ENCODE measurements at places on chromosomes 4 and X. TPM values are rescaled to one million over a fixed set of nuclear protein-coding genes. Genes with fewer than 3 reads are reported as not detected.

DNA sequence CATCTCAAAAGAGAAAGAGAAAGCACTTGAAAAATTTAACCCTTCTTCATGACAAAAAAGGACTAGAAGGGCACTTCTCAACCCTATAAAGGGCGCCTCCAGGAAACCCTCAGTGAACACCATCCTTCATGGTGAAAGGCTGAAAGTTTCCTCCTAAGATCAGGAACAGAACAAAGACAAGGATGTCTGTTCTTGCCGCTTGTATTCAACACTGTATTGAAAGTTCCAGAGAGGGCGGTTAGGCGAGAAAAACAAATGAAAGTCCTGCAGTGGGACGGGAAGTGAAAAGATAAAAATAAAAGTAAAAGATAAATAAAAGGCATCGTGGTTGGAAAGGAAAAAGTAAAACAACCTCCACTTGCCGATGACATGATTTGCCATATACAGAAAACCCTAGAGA, 50.9 kb downstream of the RNF212 start:
- no peak for DNase-seq

DNA sequence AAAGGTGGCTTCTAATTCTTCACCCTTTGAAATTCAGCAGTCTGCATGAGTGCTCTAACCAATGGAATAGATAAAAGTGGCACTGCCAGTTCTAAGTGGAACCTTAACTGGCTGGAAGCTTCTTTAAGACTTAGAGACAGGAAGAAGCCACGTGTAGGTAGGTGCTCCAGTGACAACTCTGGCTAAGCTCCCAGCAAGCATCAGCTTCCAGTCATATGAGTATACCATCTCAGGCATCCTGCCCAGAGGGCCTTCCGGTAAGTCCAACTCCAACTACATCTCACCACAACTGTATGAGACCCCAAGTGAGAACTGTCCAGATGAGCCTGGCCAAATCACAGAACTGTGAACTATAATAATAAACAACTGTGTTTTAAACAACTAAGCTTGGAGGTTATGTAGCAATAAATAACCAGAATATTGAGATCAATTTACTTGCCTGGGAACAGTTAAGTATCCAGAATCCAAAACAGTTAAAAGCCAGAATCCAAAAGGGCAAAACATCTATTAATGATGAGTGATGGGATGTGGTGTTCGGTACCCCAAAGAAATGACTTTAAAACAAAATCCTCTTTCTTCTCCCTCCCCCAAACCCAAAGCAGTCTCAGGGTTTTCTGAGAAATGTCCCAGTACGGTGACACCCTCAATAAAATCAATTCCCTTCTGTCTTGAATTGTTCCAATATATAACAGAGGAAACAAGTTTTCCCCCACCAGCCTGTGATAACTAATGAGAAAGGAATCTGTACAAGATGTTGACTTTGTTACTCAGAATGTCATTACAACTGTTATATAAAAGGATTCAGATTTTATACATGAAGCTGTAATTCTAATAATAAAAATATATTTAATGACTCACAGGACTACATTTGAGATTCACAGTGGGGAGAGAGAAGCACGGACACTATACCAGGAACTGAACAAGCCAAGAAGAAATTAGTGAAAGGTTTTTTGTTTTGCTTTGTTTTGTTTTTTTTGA, 4.2 kb downstream of the TSPAN5 start:
- DNase-seq: no peak

The EVC2 gene
- 1.6 TPM for total RNA-seq

- no peak for DNase-seq
These were observed 772.0 kb downstream of the TRIML1 start for GRCh38 chr4:188911199-188911598.

DNA sequence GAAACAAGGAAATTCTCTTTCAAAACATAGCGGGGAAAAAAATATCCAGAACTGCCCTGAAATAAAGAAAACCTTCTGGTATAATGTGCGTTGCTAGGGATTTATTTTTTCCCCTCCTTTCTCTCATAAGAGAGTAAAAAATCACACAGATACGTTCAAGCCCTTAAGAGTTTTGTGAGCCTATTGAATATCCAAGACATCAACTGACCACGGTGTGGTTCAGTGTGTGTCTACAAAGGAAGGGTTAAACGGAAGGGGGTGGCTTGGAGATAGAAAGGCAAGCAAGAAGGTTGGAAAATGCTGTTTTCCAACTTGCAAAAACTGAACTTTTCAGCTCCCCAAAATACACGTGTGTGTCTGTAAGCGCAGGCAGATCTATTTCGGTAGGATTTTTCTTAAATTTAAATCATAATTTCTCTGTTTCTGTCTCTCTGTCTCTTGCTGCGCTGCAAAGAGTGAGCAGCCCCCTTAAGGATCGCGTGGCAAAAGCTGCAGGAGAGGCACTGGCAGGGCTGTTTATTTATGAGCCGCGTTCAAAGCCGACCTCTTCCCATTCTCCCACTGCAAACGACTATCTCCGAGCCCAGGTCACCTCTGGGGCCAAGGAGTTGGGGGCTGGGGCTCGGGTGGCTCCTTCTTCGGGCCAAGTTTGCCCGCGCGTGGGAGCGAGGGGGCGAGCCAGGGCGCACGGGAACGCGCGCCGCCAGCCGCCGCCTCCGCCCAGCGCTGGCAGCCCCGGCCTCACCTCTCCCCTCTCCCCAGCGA, 492 bp upstream of the SLIT2 start:
- DNase-seq: no peak

DNA sequence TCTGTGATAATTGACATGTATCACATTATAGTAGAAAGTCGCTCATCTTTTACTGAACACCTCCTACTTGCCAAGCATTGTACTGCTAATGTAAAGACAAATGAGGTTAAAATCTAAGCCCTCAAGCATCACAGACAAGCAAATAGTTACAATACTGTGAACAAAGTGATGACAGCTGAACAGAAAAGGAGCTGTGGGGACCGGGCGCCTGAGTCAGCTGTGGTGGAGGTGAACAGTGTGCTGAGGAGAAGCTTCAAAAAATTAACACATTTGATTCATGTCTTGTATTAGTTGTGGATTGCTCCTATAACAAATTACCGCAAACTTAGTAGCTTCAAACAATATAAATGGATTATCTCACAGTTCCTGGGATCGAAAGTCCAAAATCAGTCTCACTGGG, 124.3 kb downstream of the MAPK10 start:
- no peak for DNase-seq

The STARD8 gene
- total RNA-seq: 10.5 TPM

The LRAT gene
- total RNA-seq: not detected

GRCh38 chr4:88144048-88144447, 14.4 kb downstream of the ABCG2 start:
- no peak for DNase-seq

The SPATA4 gene
- total RNA-seq: 0.32 TPM

DNA sequence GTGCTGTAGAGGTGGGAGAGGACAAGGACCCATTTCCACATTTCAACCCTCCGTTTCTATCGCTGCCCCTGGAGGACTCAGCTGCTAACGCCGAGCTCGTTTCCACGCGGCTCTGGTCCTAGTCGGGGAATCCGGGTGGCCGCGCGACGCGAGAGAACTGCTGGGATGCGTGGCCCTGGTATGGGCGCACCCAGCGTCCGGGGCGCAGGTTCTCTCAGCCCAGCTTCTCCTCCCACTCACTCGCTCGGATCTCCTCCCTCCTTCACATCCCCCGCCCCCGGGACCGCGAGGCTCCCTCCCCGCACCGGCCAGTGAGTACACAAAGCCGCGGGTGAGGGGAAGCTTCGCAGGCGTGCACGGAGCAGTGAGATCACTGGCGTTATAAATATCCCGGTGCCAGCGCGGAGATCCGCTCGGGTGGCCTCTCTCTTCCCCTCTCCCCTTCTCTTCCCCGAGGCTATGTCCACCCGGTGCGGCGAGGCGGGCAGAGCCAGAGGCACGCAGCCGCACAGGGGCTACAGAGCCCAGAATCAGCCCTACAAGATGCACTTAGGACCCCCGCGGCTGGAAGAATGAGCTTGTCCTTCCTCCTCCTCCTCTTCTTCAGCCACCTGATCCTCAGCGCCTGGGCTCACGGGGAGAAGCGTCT, at the start of gene FGF5:
Gene FGF5 (plus strand): TSS at position 412 of the 649 bp plus-strand sequence. CDS start 161 bp downstream, at position 573.
- DNase-seq: peak; percentile 67

The MAP7D2 gene
- 0.40 TPM for total RNA-seq

GRCh38 chr4:16837475-16837874, 61.0 kb downstream of the LDB2 start:
- DNase-seq: no peak

- no peak for DNase-seq
These were observed 17.6 kb upstream of the KIAA1210 start for GRCh38 chrX:119145241-119145653.

DNA sequence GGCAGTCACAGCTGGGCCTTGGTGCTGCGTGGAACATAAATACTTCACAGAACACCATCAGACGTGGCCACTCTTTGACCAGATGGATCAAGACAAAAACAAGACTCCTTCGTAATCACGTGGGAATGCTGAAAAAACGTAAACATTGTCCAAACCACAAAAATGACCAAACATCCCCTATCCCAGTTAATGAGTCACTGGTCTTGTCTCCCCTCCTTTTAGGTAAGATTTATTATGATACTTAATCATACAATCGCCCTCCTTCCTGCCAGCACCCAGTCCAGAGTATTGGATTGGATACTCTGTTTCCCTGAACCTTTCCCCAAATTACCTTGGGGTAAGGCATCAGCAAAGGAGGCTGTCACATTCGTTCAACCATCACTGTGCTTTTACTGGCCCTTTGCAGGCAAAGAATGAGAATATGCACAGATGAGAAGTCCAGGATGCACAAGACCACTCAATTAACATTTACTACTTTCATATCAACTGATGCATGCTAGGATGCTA, 601 bp upstream of the TCEANC start:
- DNase-seq: no peak

The ARHGAP4 gene
- total RNA-seq: 10.3 TPM

- no peak for DNase-seq
These were observed 22.6 kb upstream of the CLCN4 start for GRCh38 chrX:10133980-10134676.

- peak; percentile 31 for DNase-seq
These were observed 23.0 kb upstream of the MSANTD1 start for GRCh38 chr4:3225936-3226335.

DNA sequence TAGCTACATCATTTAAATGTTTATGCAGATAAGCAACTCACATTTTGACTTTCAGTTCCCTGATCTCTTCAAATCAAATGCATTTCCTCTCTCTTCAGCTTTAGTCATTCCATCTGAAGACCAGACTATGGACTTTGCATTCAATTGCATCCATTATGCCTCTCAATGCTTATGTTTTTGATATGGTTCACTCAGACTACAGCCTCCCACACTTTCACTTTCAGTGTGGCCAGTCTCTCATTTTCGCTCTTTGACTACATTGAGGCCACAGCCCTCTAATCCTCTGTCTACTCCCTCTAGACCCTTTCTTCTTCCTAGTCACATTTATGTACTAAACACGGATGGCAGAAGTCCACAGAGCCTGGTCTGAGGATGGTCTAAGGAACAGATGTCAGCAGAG, 24.5 kb upstream of the VEGFC start:
- no peak for DNase-seq

GRCh38 chr4:42237010-42237409, 84.6 kb upstream of the BEND4 start:
- DNase-seq: no peak

GRCh38 chrX:17247144-17247543, 127.9 kb upstream of the NHS start:
- no peak for DNase-seq

DNA sequence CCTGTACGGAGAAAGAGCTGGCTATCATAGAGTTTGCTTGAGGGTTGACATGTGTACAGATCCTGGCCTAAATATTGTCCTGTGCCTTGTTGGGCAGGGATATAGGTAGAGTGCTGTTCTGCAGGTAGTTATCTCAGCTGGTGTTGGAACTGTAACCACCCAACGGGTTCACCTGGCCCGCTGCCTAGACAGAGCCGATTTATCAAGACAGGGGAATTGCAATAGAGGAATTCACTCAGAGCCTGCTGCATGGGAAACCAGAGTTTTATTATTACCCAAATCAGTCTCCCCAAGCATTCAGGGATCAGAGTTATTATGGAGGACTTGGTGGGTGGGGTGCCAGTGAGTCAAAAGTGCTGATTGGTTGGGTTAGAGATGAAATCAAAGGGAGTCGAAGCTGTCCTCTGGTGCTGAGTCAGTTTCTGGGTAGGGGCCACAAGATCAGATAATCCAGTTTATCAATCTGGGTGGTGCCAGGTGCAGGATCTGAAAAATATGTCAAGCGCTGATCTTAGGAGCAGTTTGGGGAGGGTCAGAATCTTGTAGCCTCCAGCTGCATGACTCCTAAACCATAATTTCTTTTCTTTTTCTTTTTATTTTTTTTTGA, 42.5 kb upstream of the XIAP start:
- DNase-seq: no peak

DNA sequence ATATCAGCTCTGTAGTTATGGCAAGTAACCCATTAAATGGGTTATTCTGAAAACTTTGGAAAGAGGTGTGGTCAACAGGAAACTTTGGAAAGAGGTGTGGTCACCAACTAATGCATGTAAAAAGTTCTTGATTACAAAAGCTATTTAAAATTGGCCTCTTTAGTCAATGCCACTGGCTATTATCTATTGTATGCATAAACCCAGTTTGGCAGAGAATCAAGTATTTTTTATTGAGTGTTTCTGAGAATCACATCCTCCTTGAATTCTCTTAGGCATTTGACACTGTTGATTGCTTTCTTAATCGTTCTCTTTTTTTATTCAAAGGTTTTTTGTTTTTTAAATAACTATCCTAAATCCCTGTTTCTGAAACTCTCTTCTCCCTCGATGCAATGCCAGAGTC, 7.5 kb downstream of the P2RY4 start:
- DNase-seq: no peak

DNA sequence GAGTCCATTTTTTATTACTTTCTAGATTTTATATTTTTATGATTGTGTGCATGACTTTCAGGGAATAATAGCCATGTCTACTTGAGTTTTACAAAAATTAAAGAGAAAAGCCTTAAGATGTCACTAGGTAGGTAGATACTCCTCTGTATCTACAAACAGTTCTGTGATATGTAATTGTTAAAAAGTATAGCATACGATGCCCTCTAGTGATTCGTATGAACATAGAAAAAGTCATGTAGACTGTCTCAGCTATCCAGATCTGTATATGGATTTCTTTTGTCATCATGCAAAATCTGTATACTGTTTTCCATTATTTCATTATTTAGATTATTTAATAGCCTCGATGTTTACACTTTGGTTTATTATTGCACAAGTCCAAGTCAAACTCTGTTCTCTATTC, 856.6 kb downstream of the CENPC start:
- DNase-seq: no peak
